NCI-H1417 treated with DMSO at 0.1 percent for 48 hours (cell line): ENCODE measurements at places on chromosomes 2 and 18.

DNA sequence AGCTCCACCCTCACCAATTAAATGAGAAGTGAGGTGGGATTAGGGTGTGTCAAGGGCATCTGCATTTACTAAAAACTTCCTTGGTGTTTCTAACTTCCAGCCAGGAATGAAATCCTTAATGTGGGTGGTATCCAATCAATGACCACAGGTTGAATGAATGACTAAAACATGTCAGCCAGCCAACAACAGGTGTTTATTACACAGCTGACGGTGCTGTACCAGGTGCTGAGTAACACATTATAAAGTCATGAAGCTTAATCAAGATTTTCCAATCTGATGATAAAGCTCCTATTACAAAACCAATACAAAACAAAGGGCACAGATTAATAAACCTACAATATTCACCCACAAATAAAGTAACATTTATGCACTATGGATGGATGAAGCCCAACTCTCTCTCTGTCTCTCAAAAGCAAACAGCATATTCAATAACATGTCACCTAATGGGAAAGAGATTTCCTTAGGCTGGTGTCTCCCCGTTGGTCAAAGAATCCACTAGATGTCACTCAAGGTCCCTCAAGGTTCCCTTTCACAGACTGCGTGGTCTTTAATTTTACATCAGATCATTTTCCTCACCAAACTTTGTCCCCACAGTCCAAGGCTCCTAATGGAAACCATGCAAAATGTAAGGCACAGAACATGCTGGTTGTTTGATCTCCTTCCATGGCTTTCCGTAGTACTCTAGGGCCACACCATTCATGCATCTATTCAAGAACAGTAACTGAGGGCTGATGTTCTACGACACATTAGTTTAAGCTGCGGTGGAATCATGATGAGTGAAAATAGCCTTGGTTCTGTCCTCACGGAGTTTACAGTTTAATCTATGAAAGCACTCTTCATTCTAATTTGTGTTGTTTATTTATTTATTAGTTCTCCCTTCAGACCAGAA is 6.4 kb upstream of the PTPN4 start:
- no peak for DNase-seq

DNA sequence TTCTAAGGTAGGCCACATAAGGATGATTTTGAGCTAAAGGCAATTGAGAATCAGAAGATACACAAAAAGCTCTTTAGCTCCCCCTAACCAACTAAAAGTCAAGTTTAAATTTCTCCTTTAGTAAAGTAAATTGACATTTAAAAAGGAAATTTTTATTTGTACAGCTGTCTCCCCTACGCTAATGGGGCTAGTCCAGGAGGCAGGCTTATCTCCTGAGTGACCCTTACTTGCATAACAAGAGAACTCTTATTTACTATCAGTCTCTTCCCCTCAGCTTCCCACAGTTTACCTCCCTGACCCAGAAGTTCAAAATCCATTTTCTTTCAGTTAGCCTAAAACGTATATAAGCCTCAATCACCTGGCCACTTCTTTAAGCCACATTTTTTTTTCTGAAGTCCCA is 1002.8 kb upstream of the NRXN1 start:
- DNase-seq = no peak

- DNase-seq = no peak
These were observed 185.6 kb upstream of the STON1 start for GRCh38 chr2:48344441-48344756.

DNA sequence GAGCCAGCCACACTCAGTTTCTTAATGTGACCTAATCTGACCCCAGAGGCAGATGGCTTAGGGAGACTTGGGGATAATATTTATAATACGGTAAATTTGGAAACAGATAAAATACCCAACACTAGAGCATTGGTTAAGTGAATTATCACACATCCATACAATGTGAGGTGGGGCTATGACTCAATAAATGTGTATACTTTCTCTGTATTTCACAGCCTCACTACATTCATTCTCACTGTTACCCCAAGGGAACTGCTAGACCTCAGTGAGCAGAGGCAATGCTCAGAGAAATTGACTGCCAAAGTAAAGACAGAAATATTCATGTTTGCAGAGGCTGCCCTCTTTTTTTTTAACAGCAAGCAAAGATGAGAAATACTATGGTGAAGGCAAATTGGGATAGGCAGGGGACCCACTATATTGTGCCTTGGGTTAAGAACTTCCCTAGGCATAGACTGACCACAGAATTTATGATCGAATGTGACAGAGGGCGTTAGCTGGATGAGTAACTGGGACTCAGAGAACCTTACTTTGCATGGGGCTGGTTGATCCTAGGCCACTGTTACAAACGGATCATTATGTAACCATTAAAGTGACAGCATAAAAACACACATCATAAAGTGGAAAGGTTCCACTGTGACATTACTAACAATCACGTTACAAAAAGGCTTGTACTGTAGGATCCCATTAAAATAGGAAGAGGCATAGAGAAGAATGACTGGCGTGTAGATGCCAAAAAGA is 246.0 kb upstream of the LYPD1 start:
- DNase-seq = no peak

GRCh38 chr2:96963316-96963715 is 23.1 kb downstream of the FAM178B start:
- no peak for DNase-seq

GRCh38 chr2:25381502-25381901 is 39.8 kb upstream of the DNMT3A start:
- DNase-seq = no peak

DNA sequence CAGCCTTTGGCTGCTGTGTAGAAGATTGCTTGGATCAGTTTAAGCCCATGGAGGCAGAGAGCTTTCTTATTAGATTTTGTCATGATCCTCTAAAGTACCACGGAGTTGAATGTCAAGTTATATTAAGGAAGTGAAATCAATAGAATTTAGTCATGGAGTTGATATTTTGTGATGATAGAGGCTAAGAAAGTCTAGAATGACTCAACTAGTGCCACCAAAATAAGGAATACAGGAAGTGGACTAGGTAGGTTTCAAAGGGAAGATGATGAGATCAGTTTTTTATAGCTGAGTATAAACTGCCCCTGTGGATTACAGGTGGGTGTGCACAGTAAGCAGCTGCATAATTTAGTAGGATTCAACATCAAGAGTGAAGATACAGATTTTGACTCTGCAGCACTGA is 25.2 kb downstream of the FBXO36 start:
- DNase-seq = no peak

DNA sequence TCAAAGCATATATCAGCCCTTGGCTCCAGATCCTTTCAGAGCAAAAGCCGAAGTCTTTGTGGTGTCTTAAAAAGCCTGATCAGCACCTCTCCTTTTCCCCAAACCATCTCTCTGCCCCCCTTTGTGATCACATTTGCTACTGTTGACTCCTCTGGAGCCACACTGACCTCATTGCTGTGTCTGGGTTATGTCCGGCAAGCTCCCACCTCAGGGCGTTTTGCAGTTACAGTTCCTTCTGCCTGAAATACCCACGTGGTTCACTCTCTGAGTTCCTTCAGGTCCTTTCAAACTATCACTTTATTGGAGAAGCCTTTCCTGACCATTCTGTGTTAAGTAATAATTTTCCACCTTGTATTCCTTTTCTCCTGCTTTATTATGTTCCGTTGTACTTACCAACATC is 11.8 kb downstream of the C2orf69 start:
- DNase-seq = no peak

- no peak for DNase-seq
These were observed 1162.8 kb downstream of the DSC3 start for GRCh38 chr18:29879763-29880162.

DNA sequence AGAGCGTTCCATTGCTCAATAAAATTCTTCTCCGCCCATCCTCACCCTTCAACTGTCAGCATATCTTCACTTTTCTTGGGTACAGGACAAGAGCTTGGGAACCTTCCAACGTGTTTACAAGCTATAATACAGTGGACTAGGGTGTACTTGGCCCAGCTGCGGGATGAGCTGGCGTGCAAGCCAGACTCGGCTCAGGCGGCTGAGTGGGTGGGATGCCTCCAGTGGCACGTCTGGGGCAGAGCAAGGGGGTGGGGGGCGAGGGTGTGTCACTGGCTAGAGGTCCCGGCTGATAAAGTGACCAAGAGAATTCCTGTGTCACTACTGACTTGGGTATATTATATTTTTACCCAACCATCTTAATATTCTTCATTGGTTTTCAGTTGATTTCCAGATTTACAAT is 179.7 kb downstream of the EVA1A start:
- no peak for DNase-seq

DNA sequence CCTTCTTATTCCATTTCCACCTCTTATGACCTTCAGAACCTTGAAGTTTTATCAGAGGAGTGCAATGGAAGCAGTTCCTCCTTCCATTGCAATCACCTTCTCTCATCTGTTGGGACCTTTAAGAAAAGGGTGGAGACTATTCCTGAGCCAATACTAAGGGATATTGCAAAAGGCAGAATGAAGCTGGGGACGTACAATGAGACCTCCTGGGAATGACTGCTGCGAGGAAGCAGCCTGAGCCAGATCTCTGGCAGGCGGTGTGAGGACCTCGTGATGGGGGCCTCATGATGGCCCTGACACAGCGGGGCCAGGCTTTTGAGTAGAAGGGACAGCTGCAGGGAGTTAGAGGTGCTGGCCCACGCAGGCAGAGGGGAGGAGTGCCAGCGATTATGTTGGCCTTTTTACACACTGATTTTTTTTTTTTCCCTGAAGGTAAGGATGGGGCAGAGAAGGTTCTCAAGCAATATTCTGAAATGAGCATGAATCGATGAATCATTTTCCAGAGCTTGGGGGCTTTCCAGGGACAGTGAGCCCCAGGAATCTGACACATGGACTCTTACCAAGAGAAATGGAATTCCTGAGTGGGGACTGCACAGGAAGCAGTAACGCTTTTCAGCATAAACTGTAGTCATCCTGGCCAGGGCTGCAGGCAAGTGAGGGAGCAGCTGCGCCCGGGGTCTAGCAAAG is 40.0 kb upstream of the LAPTM4A start:
- no peak for DNase-seq

- DNase-seq = no peak
These were observed 269.5 kb downstream of the NEDD4L start for GRCh38 chr18:58313491-58314032.

- DNase-seq = no peak
These were observed 44.7 kb upstream of the EML6 start for GRCh38 chr2:54678719-54679118.

DNA sequence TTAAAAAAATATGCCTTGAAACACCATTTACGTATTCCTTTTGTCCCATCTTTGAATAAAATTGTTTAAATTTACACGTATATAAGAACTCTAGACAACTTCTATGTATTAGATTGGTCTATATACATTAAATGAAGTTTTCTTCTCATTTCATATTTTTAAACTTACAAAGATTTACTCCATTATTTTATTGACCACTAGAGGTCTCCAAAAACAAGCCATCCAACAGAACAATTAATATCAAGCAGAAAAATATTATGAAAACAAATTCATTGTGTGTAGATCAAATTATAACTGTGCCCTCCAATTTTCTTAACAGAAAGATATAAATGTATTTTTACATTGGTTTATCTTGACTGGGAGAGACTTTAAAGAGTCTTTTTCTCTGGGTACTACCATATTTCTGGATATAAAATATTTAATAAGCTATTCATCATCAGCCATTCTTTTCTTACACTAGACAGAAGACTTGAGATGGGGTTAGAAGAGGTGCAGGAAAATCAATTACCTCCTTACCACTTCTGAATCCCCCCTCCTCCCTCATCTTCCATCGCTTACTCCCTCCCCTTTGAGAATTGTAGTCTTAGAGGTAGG is 66.5 kb downstream of the DPP4 start:
- DNase-seq = no peak

GRCh38 chr2:181326661-181327060 is 130.5 kb upstream of the ITGA4 start:
- no peak for DNase-seq

GRCh38 chr2:228023619-228024018 is 152.2 kb downstream of the DAW1 start:
- DNase-seq = no peak

DNA sequence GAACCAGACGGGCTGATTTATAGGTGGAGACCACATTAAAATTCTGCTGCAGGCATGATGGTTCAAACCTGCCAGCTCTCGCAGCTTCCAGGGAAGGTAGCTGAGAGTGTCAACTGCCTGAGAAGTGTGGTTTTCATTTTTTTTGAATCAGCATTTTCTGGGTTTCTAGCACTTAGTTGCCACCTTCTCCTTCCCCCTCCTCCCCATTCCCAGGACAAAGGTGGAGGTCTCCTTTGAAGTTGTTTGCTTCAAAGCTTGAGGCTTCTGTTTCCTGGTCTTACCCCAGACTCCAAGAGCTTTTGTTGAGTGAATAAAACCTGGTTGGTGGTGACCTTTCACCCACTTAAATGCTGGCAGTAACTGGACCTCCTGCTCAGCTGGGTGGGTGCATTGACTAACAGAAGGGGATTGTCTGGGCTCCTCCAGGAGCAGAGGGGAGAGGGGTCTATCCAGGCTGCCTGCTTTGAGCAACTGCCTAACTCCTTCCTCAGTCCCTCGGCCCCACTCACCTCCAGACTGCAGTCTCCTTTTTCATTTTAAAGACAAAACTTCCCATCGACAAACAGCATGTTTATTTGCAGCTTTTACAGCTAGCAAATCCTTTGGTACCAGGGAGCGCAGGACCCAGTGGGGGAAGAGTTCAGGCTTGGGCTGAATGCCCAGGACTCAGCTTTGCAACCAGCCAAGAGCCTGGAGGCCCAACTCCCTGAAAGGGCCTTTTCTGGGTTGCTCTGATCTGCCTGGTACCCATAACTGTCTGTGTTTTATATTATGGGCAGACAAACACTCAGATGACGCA is 3.5 kb downstream of the RHOB start:
- DNase-seq = no peak

GRCh38 chr2:174051741-174052583 is 86.8 kb upstream of the SP3 start:
- no peak for DNase-seq

- DNase-seq = no peak
These were observed 7.6 kb upstream of the DSG2 start for GRCh38 chr18:31490387-31490786.

DNA sequence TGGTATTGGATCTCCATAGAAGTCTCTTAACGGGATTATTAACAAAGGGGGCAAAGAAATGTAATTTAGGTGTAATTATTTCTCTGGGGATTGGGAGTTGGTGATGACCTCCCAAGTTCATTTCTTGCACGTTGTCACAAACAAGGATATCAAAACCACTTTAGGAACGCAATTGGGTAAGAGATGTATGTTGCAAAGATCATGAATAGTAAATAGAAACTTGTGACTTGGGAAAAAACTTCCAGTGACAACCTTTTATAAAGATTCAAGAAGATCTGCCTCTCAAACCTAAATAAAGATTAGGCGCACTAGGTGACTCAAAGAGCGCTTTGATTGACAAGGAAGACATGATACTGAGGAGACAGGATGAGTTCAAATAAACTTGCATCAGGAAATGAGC is 127.8 kb upstream of the TRIB2 start:
- no peak for DNase-seq

GRCh38 chr2:112462178-112462577 is 19.8 kb upstream of the TTL start:
- no peak for DNase-seq

DNA sequence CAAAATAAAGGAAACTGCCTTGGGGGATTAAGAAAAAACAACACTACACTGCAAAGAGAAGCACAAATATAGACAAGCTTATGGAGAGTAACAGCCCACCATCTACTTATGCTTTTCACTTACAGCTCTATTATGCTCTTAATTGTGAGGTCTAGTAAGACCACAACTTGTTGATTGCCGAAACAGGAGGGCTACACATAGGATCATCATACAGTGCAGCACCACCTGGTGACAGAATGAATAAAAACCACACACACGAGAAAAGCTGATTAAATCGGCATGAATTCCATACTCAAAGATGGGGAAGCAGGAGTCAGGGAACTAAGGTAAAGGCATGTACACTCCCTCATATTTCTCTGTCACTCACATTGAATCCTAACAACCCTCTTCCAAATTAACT is 259.2 kb downstream of the IKZF2 start:
- no peak for DNase-seq

- no peak for DNase-seq
These were observed 132.7 kb upstream of the NDUFV2 start for GRCh38 chr18:8969639-8970390.
